ENCODE measurements at places on chromosomes 6 and 20. TPM values are rescaled to one million over a fixed set of nuclear protein-coding genes. Genes with fewer than 3 reads are reported as not detected.

GRCh38 chr6:106658469-106658868 is 29.1 kb downstream of the QRSL1 start:
- H3K4me3 ChIP-seq, result no peak overlapping the region
- H3K4me1 ChIP-seq, result no peaks in the 10 kb centered on the region
- H3K27ac ChIP-seq, result no peak overlapping the region
- DNase-seq, result no peak
- peaks cover 83% of the 10 kb centered on the region for H3K36me3 ChIP-seq
- no peaks in the 10 kb centered on the region for H3K27me3 ChIP-seq

DNA sequence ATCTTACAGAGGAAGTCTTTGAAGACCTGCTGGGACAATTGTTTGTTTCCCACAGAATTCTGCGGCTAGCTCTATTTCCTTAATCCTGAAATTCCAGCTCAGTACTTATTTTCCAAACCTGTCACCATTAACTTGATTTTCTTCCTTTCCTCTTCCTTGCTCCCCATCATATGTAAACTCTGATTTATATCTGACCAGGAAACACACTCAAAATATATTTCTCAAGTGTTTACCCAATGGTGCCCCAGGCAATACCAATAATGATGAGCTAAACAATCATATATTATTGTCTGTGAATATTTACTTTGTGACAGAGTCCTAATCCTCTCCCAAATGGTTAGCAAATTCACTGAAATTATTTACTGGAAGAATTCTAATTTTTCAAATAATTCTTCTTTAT is 597.3 kb downstream of the PKHD1 start:
- no peak overlapping the region for H3K4me3 ChIP-seq
- H3K27ac ChIP-seq, result no peak overlapping the region
- no peaks in the 10 kb centered on the region for H3K36me3 ChIP-seq
- H3K4me1 ChIP-seq, result no peaks in the 10 kb centered on the region

Gene HSF2
- 8.2 TPM for total RNA-seq

- no peaks in the 10 kb centered on the region for H3K36me3 ChIP-seq
- DNase-seq, result no peak
- no peak overlapping the region for H3K27ac ChIP-seq
- no peaks in the 10 kb centered on the region for H3K4me1 ChIP-seq
- peaks cover 100% of the 10 kb centered on the region for H3K27me3 ChIP-seq
These were observed 81.0 kb downstream of the COL9A1 start for GRCh38 chr6:70221715-70222438.

Data from MCF 10A (cell line).